Iris pigment epithelial cell (primary cell): ENCODE measurements at places on chromosomes 12 and 14.

- DNase-seq = peak; percentile 31
These were observed 28.5 kb downstream of the YARS2 start for GRCh38 chr12:32727237-32727636.

GRCh38 chr14:52922656-52923055, 28.2 kb downstream of the FERMT2 start:
- DNase-seq = peak; percentile 80

- DNase-seq = peak; percentile 89
These were observed 23.5 kb downstream of the DCAF5 start for GRCh38 chr14:69129264-69129880.

- DNase-seq = peak; percentile 57
These were observed 1.0 kb downstream of the FGFR1OP2 start for GRCh38 chr12:26939192-26939832.

- no peak for DNase-seq
These were observed 5.6 kb downstream of the PPP1R3E start for GRCh38 chr14:23297096-23297495.

- no peak for DNase-seq
These were observed 209.6 kb upstream of the KRR1 start for GRCh38 chr12:75720812-75721641.

DNA sequence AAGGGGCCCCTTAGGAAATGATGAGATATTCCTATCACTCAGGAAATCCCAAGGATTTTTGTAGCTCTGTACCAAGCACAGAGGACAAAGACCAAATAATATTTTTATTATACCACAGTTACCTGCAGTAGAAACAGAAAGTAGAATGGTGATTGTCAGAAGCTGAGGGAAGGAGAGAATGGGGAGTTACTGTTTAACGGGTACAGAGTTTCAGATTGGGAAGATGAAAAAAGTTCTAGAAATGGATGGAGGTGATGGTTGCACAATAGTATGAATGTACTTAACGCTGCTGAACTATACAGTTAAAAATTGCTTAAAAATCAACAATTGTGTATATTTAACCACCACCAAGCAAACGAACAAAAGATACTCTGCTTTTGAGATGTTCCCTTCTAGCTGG, 24.1 kb downstream of the FLVCR2 start:
- no peak for DNase-seq

- DNase-seq = no peak
These were observed 38.5 kb downstream of the SLC38A1 start for GRCh38 chr12:46230306-46230705.

- no peak for DNase-seq
These were observed 293.6 kb downstream of the NELL2 start for GRCh38 chr12:44582521-44582920.
